ENCODE measurements at places on chromosomes 5 and 9.

GRCh38 chr9:108772301-108772894 is 83.4 kb downstream of the ACTL7B start:
- no peak for DNase-seq

- DNase-seq = no peak
These were observed 168.5 kb downstream of the GAS1 start for GRCh38 chr9:86778761-86779160.

DNA sequence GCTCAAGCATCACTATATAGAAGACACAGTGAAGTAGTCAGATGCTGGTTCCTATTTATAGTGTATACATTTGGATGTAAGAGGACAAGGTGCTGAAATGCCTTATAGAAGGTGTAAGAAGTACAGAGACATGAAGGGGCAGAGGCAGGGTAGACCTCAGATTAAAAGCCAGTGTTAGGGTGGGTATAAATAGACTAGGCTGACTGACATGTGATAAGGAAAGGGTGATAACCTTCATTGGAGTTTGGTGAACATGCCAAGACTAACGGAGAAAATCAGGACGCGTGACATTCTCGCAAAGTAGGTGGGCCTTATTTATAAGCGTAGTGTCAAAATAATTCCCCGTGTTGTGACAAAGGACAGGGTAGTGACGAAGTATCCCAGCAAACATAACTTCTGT is 59.1 kb upstream of the HRH2 start:
- no peak for DNase-seq

GRCh38 chr5:54275361-54275760 is 35.0 kb downstream of the ARL15 start:
- DNase-seq = no peak

GRCh38 chr5:55694152-55694830 is 17.8 kb downstream of the SLC38A9 start:
- peak; percentile 46 for DNase-seq

DNA sequence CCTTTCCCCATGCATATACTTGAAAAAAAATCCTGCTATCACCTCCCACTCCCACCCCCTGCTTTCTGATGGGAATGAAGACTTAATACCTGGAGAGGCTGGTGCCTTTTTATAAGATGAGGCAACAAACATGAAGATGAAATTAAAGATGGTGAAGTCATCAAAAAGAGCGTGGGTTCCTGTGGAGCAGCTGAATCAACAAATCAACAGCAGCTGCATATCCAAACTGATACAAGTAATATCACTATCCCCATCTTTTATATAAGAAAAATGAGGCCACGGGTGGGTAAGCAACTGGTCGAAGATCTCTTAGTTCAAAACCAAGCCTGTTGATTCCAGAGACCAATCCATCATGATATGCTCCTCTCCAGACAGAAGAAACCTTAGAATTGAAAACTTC is 268.5 kb downstream of the ENC1 start:
- no peak for DNase-seq

DNA sequence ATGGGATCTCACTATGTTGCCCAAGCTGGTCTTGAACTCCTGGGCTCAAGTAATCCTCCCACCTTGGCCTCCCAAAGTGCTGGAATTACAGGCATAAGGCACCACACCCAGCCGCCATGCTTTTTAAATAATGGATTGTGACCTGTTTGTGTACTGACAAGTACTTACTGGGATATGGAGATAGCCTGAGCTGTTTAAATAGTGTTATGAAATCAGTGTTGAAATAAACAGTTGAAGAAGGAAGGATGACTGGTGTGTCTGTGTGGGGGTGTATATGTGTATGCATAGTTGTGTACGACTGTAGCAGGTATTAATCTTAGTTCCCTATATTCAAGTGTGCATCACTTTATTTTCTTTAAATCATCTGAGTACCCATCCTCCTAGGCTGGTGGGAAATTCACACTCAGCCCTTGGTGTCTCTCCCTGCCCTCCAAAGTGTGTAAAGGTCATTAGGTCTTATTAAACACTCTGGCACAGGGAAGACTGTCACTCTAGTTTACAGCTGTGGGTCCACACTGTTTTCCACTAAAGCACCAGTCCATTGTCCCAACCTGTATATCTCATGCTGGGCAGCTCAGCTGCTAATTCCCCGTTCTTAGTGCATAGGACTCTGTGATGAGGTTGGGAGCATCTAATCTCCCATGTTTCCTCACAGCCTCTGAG is 91.0 kb downstream of the SNX18 start:
- DNase-seq = no peak

GRCh38 chr5:175922192-175922885 is 45.8 kb downstream of the THOC3 start:
- DNase-seq = no peak

DNA sequence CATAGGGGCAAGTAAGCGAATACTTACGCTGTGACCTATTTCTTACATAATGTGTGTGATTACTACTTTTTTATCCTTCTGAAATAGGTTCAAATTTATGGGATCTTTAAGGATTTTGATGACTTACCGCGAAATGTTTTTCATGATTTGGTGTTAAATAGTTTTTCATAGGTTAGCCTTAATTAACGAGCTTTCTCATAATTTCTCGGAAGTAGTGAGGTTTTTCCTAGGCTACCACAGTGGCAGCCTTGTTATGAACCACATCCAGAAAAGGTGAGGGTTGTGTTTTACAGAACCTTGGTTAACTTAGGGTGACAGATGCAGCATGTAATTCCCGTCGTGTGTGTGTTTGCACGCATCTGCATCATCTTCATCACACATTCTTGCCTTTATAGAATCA is 1.3 kb downstream of the SH3GL2 start:
- DNase-seq = peak; percentile 63

Measured in G401 (cell line).